ENCODE measurements at places on chromosomes 13 and 19.

DNA sequence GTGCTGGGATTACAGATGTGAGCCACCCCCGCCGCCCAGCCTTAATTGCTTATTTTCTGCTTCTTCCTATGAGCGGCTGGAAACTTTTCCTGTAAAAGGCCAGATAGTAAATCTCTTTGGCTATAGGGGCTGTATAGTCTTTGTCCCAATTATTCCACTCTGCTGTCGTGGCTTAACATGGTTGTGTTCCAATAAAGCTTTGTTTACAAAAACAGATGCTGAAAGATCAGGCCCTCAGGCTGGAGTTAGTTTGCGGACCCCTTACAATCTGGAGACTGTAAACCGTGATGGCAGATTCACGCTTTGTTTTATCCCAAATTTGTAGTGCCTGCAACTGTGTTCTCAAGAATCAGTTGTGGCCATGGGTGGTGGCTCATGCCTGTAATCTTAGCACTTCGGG, 10.7 kb downstream of the KCNC3 start:
- DNase-seq = no peak

GRCh38 chr13:111031531-111031961, 83.6 kb upstream of the ARHGEF7 start:
- DNase-seq = no peak

GRCh38 chr13:67341406-67341805, 111.3 kb upstream of the PCDH9 start:
- DNase-seq = no peak

- no peak for DNase-seq
These were observed 43.0 kb downstream of the CARS2 start for GRCh38 chr13:110662777-110663443.

- DNase-seq = peak; percentile 48
These were observed 306 bp downstream of the ZNF540 start for GRCh38 chr19:37594982-37595382.

GRCh38 chr19:38264486-38265212, at the start of gene SPINT2:
TSS of gene SPINT2 (plus strand) at chr19:38264573. CDS start at chr19:38264893, 320 bp downstream.
- peak; percentile 14 for DNase-seq

- DNase-seq = no peak
These were observed 41.0 kb upstream of the ZNF91 start for GRCh38 chr19:23436318-23436717.

GRCh38 chr19:2154587-2155075, 3.3 kb upstream of the AP3D1 start:
- no peak for DNase-seq

DNA sequence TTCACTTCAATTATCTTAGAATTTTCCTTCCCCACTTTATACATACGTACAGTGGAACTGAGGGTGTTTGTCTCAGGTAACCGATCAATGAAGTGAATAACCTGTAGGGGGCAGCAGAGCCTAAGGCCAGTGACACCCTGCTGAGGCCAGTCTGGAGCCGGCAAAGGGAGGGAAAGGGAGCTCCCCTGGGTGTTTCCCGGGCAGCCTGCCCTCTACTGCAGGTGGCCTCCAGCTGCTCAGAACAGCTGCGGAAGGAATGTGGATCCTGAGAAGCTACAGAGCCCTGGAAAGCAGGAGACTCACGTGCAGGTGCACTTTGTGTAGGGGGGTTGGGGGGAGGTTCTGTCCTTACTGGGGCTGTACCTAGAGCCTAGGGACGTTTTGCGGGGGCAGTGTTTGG, 832 bp upstream of the ZNF491 start:
- DNase-seq = peak; percentile 66

DNA sequence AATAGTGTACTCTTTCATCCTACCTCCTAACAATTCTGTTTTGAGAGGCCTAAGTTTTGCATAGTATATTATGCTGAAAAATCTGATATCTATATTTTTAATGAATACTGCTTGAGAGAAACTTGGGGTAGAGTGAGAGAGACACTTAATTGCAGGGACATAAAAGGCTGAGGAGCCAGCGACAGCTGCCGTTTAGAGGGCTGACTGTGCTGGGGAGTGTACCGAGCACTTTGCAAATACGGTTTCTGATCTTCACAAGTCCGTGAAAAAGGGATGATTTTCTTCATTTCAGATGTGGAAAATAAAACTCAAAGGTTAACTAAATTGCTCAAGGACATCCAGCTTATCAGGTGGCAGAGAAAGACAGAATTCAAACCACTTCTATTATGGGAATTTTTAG, 97.4 kb downstream of the CAB39L start:
- no peak for DNase-seq

GRCh38 chr19:38268539-38268938, 4.2 kb downstream of the SPINT2 start:
- DNase-seq = no peak

GRCh38 chr19:33245948-33246708, 20.5 kb upstream of the SLC7A10 start:
- DNase-seq = no peak

- no peak for DNase-seq
These were observed 9.0 kb downstream of the DHRS12 start for GRCh38 chr13:51794964-51795363.

GRCh38 chr19:720345-721160, 11.8 kb downstream of the PALM start:
- no peak for DNase-seq

GRCh38 chr13:34108410-34108809, 290.5 kb downstream of the RFC3 start:
- DNase-seq = no peak

DNA sequence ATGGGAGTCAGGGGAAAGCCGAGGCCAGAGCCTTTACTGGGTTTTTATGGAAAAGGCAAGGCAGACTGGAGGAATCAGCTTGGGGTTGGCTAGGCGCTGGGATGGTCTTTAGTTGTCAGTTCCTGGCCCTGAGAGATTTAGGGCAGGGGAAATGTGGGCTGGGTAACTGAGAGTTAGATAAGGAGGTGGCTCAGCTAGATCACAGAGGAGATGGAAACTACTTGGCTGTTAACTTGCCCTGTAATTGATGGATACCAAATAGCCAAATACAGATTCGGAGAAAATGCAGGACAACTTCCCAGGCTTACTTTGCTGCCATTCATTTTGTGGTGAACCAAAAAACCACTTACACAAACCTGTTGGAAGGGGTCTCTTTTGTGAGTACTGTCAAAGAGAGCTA, 54.0 kb downstream of the LRCH1 start:
- no peak for DNase-seq

DNA sequence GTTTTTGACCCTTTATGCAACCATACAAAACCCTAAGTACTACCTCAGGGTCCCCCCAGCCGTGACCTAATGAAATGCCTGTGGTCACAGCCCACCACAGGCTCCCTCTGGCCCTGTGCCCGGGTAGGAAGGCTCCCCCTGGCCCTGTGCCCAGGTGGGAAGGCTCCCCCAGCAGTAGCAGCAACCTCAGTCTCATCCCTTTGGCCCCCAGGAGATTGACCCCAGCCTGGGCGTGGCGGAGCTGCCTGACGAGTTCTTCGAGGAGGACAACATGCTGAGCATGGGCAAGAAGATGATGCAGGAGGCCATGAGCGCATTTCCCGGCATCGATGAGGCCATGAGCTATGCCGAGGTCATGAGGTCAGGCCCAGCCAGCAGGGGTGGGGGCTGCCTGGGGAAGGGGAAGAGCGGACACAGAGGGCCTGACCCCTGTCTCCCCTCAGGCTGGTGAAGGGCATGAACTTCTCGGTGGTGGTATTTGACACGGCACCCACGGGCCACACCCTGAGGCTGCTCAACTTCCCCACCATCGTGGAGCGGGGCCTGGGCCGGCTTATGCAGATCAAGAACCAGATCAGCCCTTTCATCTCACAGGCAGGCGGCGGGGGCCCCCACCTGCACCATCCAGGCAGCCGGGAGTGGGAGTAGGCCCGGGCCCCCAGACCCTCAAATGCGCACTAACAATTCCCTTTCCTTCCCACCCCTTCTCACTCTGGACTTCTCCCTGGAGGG, 6.3 kb upstream of the BEST2 start:
- DNase-seq = no peak

GRCh38 chr13:98239162-98240076, 62.4 kb upstream of the RNF113B start:
- no peak for DNase-seq

DNA sequence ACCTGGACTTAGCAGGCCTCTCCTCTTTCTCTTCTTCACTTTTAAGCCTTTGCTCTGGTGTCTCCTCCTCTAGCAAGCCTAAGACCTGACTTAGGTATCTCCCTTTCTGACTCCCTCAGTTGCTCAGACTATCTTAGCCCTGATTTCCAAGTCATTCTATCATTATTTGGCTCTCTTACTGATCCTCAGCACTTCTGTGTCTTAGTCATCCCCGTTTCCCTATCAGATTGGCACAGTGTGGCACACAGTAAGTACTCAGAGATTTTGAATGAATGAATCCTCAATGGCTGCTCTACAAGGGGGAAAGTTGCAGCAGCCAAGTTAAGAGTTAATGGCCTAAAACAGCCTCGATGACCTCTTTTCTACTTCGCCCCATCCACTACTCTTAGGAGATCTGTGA, 8.2 kb downstream of the KCTD12 start:
- no peak for DNase-seq

GRCh38 chr19:3157096-3157845, 21.3 kb upstream of the S1PR4 start:
- DNase-seq = no peak

GRCh38 chr13:112065521-112065866, 1.5 kb upstream of the SOX1 start:
- no peak for DNase-seq

GRCh38 chr13:46348961-46349360, 38.1 kb downstream of the RUBCNL start:
- DNase-seq = no peak

- no peak for DNase-seq
These were observed 298.8 kb downstream of the NDFIP2 start for GRCh38 chr13:79779761-79780160.

DNA sequence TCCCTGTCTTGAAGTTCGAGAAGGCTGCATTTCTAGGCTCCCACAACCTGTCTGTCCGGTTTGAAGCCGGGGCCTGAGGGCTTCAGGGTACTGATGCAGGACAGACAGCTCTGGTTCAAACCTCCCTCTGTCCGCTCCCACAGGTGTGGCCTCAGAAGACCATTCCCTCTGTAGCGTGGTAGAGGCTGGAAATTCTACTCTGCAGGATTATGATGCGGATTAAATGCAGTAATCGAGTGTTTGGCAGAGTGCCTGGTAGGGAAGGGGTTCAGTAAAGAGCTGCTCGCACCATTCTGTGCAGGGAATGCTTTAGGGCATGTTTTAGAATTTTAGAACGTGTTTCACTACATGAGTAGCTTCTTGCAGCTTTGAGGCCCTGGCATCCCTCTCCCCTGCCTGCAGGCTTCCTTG, 30.5 kb downstream of the PPP1R37 start:
- DNase-seq = no peak

- DNase-seq = peak; percentile 60
These were observed 7.7 kb downstream of the PGLYRP1 start for GRCh38 chr19:46014941-46015686.

DNA sequence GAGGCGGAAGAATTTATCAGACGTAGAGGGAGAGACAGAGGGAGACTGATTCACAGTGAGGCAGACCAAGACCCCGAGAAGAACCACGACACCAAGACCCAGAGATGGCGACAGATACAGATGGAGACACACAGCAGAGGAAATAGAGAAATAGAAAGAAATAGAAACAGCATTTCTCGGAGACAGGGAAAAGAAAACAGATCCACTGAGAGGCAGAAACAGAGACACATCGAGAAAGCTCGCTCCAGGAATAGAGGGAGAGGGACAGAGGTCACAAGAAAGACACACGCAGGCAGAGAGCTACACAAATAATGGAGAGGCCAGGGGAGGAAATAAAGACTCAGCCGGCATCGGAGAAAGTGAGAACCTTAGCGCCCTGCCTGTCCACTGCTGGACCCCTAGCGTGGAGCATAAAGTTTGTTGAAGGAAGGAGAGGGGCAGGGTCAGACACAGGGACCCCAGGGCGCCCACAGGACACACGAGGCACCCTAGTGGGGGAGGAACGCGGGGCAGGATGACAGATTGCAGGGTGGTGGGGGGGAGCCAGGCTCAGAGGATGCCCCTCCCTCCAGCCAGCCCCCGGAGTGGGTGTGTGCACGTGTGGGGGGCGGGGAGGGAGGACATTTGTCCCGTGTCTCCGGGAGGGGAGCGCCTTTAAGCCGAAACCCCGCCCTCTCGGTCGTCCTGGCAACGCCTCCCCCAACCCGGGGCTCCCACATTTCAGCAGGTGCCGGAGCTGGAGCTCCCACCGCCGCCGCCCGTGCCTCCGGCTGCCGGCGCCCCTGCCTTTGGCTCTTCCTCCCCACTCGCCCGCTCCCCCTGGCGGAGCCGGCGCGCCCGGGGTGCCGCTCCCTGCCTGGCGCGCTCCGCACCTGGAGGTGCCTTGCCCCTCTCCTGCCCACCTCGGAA, at the start of gene PRKCG:
Gene PRKCG, plus strand, starts transcription at position 716 of the 909 bp plus-strand sequence. CDS start 298 bp downstream, outside the sequence.
- peak; percentile 26 for DNase-seq

GRCh38 chr13:44978328-44978727, 10.9 kb downstream of the NUFIP1 start:
- DNase-seq = no peak

DNA sequence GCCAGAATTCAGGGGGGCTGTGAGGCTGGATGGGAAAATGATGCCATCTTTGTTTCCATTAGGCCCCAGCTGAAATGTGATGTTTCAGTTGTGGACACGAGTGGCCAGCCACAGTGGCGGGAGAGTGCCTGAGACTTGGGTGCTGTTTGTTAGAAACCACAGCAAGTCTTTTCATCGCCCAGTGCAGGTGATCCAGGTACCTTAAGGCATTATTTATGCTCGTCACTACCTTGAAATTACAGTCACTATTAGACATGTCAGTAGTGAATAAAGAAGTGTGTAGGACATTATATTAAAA, 82.5 kb upstream of the TM9SF2 start:
- DNase-seq = no peak

DNA sequence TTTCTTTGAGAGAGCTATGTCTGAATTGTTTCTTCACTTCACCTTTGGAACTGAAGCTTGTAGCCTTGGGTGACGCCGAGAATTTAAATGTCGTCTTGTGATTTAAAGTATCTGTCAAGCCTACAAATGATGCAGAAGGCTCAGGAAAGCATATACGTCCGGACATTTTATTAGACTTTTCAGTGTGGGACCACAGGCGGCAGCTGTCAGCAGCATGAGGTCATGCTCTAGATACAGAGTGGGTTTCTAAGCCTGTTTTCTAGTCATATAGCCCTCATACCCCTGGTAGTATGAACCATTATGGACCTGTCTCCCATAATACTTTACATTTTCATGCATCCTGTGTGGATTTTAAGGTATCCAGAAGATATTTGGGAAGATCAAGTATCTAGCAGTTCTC, 212.3 kb downstream of the ATP8A2 start:
- no peak for DNase-seq

- no peak for DNase-seq
These were observed 5.5 kb upstream of the CCNE1 start for GRCh38 chr19:29806098-29806866.

DNA sequence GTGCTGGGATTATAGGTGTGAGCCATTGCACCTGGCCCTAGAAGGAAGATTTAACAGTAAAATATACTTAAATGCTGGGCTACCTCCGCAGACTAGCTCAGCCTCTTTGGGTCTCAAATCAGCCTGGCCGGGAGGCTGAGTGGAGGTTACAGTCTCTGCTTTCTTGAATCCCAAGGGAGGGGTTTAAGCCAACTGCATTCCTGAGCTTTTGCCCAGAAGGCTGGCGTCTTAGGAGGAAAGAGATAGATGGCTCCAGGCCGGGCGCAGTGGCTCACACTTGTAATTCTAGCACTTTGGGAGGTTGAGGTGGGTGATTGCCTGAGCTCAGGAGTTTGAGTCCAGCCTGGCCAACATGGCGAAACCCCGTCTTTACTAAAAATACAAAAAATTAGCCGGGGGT, 623 bp upstream of the C5AR1 start:
- DNase-seq = no peak

GRCh38 chr19:8438236-8438635, 6.5 kb upstream of the HNRNPM start:
- no peak for DNase-seq
